ENCODE measurements at places on chromosomes 13 and 19.

- DNase-seq, result no peak
Observed at GRCh38 chr13:44854313-44855060, 134.8 kb downstream of the NUFIP1 start.

GRCh38 chr19:16190736-16191135, 5.5 kb downstream of the FAM32A start:
- no peak for DNase-seq

- DNase-seq, result no peak
Observed at GRCh38 chr13:99572131-99572530, 70.9 kb downstream of the TM9SF2 start.

DNA sequence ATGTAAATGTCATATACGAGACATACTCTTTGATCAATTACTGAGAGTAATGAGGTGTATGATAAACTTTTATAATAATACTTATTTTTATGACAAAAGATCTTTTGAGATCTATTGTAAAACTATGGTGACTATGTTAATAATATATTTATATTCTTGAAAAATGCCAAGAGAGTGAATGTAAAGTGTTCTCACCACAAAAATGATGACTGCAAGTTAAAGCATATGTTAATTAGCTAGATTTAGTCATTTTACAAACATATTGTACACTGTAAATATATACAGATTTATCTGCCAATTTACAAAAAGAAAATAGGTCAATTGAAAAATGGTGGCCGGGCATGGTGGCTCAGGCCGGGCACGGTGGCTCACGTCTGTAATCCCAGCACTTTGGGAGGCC, 81.0 kb downstream of the GPC6 start:
- no peak for DNase-seq

GRCh38 chr19:7636691-7637373, at the start of gene STXBP2:
Gene STXBP2, plus strand, starts transcription at chr19:7637110. Its CDS starts 40 bp downstream, at chr19:7637150.
- DNase-seq, result peak; percentile 60

DNA sequence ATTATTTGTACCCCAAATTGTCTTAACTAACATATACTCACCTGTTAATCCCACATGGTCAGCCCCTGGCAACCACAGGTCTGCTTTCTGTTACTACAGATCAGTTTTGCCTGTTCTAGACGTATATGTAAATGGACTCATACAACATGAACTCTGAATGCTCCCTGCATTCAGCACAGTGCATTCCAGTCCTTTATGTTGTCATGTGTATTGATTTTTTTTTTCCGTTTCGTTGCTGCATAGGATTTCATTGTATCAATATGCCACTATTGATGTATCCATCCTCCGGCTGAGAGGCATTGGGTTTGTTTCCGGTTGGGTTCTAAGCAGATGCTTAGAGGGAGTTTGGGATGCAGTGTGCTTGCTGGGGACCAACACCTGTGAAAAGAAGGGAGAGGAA, 36.1 kb upstream of the TNFRSF19 start:
- no peak for DNase-seq

All from NT2/D1 (cell line).